ENCODE measurements at places on chromosomes 5 and 9.

DNA sequence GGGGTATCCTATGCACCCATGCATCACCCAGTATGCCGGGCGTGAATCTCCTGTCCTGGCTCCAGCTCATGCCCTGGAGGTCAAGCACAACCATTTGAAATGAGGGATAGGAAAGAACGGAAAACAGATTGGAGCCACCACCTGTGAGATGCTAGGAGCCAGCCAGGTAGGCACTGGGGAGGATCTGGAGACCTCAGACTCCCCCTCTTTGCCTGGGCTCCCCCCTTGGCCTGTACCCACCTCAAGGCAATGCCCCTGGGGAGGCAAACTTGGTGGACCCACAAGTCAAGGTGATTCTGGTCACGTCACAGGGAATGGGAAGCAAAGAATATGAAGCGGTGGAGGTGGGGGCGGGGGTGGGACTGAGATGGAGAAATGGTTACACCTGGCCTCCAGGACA, 92.6 kb downstream of the PAX5 start:
- DNase-seq = no peak

DNA sequence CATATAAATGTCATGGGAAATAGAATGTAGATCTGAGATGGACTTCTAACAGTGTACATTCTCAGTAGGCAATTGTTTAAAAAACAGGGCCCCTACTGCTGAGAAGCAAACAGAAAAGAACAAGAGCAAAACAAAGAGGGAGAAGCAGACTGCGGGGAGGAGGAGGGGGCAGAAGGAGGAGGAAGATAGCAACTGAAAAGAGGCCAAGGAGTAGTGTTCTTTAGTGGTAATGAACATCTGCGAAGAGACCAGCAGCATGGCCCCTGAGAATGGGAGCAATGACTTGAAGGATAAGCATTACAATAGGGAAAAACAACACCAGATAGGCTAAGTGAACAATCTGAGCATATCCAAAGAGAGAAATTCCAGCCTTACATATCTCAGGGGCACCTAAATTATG, 36.8 kb downstream of the HAPLN1 start:
- no peak for DNase-seq

- DNase-seq = no peak
Measured at GRCh38 chr5:68290260-68290674, 74.7 kb downstream of the PIK3R1 start.

- no peak for DNase-seq
Measured at GRCh38 chr5:59837071-59837470, 56.5 kb downstream of the PDE4D start.
